Activated CD4-positive, alpha-beta T cell treated with anti-CD3 and anti-CD28 coated beads, Interleukin-2, Interleukin-4, amounts not matched to agents 100 ng/mL and 50 ng/mL, durations not matched to agents 16 hours and 8 hours (primary cell): ENCODE measurements at places on chromosomes 3 and 15.

- DNase-seq = no peak
Measured at GRCh38 chr3:123540285-123540684, 44.6 kb downstream of the HACD2 start.

- DNase-seq = no peak
Measured at GRCh38 chr3:150602426-150603152, 532 bp upstream of the SELENOT start.

GRCh38 chr3:13655061-13655913, 106.4 kb downstream of the FBLN2 start:
- no peak for DNase-seq

DNA sequence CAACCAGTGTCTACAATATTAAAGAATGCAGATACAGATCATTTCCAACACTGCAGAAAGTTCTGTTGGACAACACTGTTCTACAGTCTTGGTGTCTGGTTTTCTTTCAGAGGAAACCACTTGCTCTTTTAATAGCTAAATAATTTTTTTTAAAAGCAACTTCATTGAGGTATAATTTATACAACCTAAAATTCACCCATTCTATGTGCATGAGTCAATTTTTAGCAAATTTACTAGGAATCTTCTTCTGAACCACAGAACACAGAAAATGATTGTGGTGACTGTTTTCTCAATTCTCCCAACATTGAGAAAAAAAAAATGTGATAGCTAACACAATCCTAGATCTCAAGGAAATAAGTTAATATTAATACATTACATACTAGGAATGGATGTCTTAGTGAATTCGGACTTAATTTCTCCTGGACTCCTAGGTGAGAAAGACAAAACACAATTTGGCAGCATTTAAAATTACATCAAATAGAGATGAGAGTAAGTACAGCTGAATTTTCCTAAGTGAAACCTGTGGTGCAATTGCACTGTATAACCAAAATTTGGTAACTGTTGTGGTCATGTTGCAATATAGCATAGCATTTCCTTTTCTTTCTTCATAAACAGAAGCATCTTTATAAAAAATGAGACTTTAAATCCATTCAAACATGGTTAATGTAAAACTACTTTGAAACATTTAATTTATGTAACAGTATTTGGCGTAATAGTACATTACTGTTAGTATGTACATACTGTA, 15.3 kb upstream of the PLCL2 start:
- DNase-seq = no peak

DNA sequence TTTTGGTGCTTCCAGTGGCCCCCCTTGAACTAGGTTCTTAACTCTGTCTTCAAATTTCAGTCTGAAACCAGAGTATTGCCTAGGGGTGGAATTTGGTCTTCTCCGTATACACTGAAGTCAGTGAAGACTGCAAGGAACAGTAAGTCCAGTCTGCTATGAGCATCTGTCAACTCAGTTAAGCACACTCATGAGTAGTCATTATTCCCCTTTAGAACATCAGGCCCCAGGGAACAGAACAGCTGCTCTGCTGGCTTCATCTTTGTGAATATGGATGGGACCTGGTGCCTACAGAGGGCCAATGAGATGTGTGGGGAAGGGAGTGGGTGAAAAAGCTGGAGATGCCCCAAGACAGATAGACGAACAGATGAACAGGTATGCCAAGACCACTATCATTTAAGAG, 85.2 kb upstream of the PRR23C start:
- no peak for DNase-seq

GRCh38 chr15:55710286-55710685, 32.7 kb downstream of the PRTG start:
- no peak for DNase-seq

GRCh38 chr3:37891227-37891626, 29.5 kb downstream of the CTDSPL start:
- no peak for DNase-seq

GRCh38 chr15:101694261-101694660, 30.0 kb downstream of the TARS3 start:
- no peak for DNase-seq

GRCh38 chr3:194322678-194323211, 28.4 kb downstream of the CPN2 start:
- DNase-seq = no peak

DNA sequence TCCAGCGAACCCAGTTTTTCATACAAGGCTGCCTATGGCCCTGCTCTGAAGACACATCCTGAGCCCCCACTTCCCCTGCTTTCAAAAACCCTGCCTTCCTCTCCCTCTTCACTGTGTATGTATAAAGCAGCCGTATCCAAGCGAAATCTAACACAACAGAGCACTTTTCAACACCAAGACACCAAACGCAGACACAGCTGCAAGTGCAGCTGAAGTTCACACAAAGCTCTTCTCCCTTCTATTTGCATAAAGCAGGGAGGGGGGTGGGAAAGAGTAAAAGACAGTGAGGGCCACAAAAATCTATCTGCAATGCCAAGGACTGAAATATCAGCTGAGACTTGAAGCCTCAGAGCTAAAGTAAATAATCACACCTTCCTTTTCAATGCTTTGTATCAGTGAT, 35.1 kb upstream of the CSPG5 start:
- DNase-seq = no peak

DNA sequence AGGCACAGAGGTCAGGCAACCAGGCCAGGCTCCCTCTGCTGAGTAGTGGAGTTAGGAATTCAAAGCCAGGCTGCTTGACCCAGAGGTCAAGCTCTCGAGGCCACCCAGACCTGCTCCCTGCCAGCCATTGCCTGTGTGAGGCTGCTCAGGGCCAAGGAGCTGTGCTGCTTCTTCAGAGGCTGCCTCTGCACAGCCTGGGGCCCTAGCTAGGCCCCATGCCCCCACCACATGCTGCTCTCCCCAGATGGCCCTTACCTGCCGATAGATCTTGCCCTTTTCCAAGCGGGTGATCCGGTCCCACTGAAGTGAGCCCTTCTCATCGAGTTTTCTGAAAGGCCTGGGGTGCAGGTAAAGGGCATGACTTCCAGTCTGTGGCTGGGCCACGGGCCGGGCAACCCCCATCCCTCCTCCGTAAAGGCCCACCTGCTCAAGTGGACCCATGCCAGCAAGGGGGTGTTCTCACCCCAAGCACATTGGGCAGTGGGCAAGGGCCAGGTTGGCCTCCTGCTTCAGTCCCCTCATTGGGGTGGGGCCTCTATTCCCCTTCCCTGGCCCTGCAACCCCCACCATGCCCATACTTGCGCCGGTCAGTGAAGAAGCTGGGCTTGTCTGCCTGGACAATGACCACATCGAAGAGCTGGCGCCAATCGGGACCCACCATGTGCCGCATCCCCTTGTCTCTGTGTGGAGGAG, 6.5 kb downstream of the NT5DC2 start:
- DNase-seq = no peak

GRCh38 chr15:79432345-79433275, 474 bp downstream of the MINAR1 start:
- no peak for DNase-seq

GRCh38 chr3:105067361-105067760, 299.3 kb upstream of the ALCAM start:
- DNase-seq = no peak

- no peak for DNase-seq
Measured at GRCh38 chr15:25883463-25884259, 20.5 kb upstream of the ATP10A start.

DNA sequence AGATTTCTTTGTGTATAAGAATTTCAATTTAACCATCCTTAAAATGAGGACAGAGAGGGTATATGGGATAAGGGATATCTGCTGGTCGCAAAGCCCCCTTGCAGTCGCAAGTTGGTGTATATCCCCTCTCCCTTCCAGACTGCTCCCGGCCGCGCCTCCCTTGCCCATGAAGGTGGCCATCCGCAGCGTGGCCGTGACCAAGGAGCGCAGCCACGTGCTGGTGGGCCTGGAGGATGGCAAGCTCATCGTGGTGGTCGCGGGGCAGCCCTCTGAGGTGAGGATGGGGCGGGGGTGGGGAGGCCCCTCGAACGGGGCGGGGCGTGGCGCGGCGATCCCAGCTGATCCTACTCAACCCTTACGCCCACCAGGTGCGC, 29.4 kb downstream of the NBEAL2 start:
- DNase-seq = no peak

GRCh38 chr3:98977520-98977919, 76.0 kb upstream of the DCBLD2 start:
- peak; percentile 4 for DNase-seq

DNA sequence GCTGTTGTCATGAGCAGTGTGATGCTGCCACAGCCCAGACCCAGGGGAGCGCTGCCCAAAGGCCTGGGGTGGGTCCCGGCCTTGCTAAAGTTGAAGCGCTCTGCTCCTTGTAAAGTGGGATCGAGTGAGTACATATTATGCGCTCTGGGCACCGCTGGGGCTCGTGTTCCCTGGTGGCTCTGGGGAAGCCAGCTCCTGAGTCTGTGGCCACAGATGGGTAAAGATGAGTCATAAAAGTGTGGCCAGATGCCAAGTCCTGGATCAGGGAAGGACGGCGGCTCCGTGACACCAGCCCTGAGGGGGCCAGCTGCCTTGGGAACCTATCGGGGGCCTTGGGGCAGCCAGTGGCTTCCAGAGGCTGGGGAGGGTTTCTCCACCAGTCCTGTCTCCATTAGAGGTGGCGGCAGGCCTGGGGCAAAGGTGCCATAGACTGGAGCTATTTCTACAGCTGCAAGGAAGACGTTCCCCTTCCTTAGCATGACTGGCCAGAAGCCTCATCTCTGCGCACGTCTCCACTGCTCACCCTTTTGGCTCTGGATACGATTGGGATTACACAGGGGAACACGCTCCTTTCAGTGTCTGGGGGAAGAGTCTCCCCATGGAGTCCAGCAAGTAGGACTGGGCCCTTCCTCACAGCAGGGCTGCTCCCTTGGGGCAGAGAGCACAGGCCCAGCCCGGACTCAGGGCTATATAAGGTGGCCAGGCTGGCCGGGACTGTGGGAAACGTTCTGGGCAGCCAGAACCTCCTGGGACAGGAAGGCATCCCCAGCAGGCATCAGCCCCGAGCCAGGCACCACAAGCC, 1.2 kb upstream of the ITIH4 start:
- DNase-seq = no peak
